T-helper 9 cell (primary cell): ENCODE measurements at places on chromosomes 5 and 9.

DNA sequence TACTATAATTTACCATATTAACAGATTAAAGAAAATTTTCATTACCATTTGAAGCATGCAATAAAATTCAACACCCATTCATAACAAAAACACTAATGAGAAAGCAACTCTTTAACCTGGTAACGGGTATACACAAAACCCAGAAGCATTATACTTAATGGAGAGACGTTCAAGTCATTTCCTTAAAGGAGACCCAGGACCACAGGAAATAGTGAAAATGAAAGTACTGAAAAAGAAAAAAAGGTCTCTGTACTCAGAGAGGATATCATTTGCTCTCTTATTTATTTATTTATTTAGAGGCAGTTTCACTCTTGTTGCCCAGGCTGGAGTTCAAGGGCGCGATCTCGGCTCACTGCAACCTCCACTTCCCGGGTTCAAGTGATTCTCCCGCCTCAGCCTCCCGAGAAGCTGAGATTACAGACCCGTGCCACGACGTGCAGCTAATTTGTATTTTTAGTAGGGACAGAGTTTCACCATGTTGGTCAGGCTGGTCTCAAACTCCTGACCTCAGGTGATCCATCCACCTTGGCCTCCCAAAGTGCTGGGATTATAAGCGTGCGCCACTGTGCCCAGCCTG is 61.6 kb downstream of the SETX start:
- DNase-seq = no peak

DNA sequence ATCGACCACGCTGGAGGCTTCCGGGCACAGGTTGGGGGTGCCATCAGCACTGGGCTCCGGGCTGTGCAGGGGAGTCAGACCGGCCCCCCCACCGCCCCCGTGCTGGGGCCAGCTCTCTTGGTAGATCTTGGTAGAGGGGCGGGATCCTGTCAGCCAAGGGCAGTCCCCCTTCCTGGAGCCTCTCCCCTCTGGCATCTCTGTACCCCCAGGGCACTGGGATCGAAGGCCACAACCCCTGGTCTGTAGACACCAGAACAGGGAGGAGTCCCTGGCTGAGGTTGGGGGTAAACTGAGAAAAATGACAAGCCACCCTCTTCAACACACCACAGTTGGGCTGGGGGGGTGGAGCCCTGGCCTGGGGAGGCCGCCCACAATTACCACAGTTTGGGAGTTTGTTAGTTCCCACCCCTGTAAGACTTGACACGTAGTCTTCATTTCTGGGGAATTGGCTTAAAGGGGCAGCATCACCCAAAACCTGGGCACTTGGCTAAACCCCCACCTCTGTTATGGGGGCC is 882 bp downstream of the CERCAM start:
- no peak for DNase-seq

DNA sequence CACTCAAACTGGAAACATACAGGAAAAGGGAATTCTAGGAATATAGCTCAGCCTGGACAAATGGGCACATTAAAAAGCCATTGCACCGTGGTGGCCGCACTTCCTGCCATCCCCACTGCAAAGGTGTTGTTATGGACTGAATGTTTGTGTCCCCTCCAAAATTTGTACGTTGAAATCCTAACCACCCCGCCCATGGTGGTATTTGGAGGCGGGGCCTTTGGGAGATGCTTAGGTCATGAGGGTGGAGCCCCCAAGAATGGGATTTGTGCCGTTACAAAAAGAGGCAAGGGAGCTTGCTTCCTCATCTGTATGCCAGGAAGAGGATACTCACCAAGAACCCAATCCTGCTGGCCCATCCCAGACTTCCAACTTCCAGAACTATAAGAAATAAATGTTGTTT is 1.1 kb upstream of the CMBL start:
- DNase-seq = no peak

DNA sequence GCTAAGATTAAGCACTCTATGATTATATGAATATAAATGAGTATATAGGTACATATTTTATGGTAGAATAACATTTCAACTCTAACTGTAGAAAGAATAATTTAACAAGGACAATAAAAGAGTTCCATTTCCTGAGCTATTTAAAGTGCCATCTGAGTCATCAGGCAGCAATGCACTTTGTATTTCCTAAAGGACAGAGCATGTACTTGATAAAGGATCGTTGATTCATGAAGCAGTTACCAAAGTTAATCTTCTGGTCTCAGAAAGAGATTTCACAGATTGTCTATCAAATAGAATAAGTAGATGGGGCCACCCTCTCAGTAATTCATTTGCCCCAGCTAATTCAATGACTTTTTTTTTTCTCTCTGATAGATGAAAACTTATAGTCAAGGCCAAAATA is 747.8 kb downstream of the CDH18 start:
- no peak for DNase-seq

DNA sequence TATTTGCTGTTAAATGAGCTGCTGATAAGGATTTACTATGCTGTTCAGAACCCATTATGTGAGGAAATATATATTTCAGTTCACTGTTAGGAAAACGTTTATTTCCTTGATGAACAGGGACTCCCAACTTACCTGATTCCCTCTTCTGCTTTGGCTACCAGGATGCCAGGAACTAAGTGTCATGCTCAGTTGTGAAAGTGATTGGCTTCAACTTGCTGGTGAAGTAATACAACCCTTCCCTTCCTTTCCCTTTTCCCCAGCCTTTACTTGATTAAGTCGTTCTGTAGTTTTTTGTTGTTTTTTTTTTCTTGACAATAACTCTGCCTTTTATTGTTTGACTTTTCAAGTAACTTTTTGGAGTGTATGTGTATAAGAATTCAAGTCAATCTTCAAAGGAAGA is 309.3 kb downstream of the DOCK8 start:
- DNase-seq = no peak

GRCh38 chr9:109683521-109683920 is 96.5 kb upstream of the PALM2AKAP2 start:
- no peak for DNase-seq

GRCh38 chr5:152137063-152137462 is 212.4 kb upstream of the GLRA1 start:
- no peak for DNase-seq

DNA sequence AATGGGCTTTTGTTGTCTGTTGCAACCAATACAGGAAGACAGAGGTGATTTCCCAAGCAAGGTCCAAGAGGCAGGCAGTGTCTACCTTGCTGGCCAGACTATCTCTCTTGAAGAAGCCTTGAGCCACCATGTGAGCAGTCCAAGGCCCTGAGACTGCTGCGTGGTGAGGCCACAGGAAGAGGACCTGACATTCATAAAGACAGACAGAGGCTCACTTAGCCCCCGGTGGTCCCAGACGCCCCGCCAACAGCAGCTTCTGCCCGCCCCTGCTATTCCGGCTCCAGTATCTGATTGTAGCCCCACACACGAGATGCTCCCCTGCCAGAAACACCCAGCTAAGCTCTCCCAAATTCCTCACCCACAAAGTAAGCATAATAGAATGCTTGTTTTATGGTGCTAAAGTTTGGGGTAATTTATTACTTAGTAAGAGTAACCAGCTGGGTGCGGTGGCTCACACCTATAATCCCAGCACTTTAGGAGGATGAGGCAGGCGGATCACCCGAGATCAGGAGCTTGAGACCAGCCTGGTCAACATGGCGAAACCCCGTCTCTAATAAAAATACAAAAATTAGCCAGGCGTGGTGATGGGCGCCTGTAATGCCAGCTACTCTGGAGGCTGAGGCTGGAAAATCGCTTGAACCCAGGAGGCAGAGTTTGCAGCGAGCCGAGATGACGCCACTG is 22.8 kb upstream of the FUBP3 start:
- DNase-seq = no peak

- no peak for DNase-seq
These were observed 13.1 kb upstream of the IFNA14 start for GRCh38 chr9:21252721-21253547.

GRCh38 chr9:8437876-8438275 is 638.3 kb upstream of the DMAC1 start:
- DNase-seq = no peak

GRCh38 chr9:100425758-100426157 is 1.2 kb upstream of the MSANTD3 start:
- DNase-seq = no peak

DNA sequence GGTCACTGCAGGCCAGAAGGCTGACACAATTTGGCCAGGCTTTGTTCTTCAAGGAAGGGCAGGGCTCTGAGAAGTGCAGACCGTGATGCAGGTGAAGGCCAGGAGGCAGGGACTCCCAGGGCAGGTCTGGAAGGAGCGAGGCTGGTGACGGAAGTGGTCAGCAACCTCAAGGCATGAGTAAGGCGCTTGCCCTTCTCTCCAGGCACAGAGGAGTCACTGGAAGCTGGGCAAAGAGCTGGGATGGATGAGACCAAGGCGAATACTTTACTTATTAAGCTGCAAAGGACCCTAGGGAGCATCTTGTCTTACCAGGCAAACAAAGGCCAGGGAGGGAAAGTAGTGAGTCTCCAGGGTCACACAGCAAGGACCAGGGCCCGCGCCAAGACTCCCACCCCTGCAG is 18.6 kb downstream of the IRF1 start:
- DNase-seq = no peak

DNA sequence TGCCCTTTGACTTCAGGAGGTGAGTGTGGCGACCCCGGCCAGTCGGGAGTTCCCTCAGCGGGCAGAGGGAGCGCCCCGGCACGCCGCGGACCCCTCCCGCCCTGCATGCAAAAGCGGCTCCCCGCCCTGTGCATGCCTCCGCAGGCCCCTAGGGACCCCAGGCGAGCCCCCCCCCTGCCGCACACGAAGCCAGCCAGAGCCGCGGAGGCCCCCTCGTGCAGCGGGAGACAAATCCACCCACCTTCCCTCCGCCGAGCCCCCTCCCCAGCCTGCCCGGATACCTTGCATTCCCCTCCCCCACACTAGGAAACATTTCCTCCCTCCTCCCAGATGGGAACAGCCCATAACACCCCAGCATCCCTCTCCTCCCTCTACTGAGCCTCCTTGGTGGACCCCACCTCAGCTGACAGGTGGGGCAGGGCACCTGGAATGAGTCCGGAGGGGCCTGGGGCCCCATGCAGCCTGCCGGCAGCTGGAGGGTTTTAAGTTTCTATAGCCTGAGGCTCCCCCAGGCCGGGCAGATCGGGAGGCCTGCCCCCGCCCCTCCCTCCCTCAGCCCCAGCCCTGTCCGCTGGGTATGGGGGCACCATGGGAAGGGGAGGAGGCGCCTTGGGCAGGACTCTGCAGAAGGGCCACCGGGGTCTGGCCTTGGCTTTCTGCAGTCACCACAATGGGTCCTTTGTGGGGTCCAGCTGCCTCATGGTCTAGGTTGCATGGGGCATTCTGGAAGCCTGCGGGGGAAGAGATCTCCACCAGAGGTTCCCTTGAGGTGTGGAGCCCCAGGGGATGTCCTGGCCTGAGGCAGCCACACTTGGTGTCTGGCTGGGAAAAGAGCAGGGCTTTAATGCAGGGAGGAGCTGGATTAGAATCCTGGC is 601 bp downstream of the ERGIC1 start:
- no peak for DNase-seq

DNA sequence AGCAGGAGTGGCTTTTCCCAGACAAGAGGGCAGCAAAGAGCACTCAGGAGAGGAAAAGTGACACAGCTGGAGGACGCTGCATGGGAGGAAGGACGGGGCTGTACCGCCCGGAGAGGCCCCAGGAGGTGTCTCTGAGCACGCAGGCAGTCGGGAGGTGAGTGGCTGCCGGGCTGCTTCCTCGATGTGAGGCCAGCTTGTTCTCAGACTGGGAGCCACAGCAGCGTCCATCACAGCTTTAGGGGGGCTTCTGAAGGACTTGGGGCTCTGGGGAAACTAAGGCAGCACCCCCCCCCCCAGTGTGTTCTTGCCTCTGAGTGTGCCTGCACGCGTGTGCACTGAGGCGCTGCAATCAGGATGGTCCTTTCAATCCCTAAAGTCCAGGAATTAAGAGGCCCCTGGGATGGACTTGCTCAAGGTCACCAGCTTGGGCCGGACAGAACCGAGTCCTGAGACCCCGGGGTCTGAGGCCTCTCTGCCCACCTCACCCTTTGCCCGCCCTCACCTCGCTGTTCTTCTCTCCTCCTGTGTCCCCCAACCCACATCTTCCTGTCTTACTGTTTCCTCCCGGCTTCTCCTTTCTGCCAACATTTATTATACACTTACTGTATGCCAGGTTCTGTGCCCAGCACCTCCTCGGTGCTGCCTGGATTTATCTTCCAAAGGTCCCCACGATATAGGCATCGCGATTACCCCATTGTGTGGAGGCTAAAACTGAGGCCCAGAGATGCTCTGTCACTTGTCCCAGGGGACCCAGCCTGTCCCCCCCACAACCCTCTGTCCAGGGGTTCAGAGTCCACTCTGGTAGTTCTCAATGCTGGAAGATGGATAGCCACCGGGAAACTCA is 32.9 kb downstream of the FAM163B start:
- DNase-seq = no peak

- no peak for DNase-seq
These were observed 25.1 kb downstream of the ACSL6 start for GRCh38 chr5:131986161-131986912.

DNA sequence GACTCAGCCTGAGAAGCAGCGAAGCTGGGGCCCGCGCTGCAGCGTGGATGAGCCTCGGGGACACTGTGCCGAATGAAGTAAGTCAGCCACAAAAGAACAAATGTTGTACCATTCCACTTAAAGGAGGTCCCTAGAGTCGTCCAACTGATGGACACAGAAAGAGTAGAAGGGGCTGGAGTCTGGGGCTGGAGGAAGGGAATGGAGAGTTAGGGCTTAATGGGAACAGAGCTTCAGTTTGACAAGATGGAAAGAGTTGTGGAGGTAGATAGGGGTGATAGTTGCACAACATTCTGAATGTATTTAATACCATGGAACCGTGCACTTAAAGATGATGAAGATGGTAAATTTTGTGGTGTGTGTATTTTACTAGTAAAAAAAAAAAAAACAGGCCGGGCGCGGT is 119.9 kb downstream of the EHMT1 start:
- DNase-seq = no peak

GRCh38 chr5:178131446-178131996 is 707 bp downstream of the RMND5B start:
- no peak for DNase-seq

- peak; percentile 34 for DNase-seq
These were observed 2.2 kb downstream of the DUSP1 start for GRCh38 chr5:172768573-172769341.

GRCh38 chr9:97348871-97349270 is 41.4 kb downstream of the CCDC180 start:
- DNase-seq = no peak

GRCh38 chr5:93915142-93915553 is 173.7 kb upstream of the POU5F2 start:
- DNase-seq = no peak

GRCh38 chr5:77987331-77987730 is 211.2 kb upstream of the TBCA start:
- no peak for DNase-seq

- DNase-seq = no peak
These were observed 75.0 kb upstream of the IL6ST start for GRCh38 chr5:56069652-56070226.

- no peak for DNase-seq
These were observed 262.1 kb downstream of the ENC1 start for GRCh38 chr5:74378464-74378863.

GRCh38 chr5:116696366-116696765 is 121.7 kb upstream of the SEMA6A start:
- no peak for DNase-seq

- no peak for DNase-seq
These were observed 171.2 kb downstream of the DOCK8 start for GRCh38 chr9:385818-386398.

GRCh38 chr9:36867241-36867640 is 166.8 kb downstream of the PAX5 start:
- DNase-seq = no peak
